ENCODE measurements at places on chromosomes 3 and 15. TPM values are rescaled to one million over a fixed set of nuclear protein-coding genes. Genes with fewer than 3 reads are reported as not detected.
A peak's percentile ranks its signal among the peaks of the same experiment; 100 is the strongest.

- peak; percentile 80 for DNase-seq
- no peak overlapping the region for H3K27ac ChIP-seq
- H3K27me3 ChIP-seq, result no peaks in the 10 kb centered on the region
Observed at GRCh38 chr3:43858294-43858701, 167.6 kb downstream of the ABHD5 start.

DNA sequence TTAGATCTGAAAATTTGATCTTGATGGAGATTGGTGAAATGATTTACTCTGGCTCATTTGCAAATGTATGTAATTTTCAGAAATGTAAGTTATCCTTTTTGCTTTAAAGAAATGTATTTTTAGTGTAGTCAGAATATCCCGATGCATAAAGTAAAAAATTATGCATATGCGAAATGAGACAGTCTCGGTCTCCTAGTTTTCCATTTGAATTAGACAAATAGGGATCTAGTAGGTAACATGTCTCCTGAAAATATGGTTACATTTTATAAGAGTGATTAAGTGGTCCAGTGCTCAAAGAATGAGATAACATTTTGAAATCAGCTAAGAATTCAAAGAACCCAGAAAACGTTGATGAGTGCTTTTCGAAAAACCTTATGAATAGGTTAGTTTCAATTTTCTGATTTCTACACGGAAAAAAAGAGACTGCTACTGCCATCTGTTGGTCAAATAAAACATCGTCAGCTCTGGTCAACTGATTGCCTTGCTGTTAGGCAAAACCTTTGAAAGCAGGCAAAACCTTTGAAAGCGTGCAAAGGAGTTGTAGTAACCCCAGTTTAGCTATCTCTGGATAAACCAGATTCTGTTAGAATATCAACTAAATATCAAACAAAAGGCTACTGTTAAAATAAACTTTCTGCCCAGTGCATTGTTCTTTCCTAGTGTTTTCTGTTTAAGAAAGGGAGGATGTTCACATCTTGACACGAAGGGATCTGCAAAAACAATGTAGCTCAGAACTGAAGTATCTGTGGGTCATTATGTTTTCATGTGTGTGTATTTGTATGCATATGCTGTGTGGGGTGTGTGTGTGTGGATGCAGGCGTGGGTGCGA, 59.3 kb upstream of the CHMP2B start:
- DNase-seq, result no peak
- H3K27ac ChIP-seq, result no peak overlapping the region
- H3K4me1 ChIP-seq, result no peaks in the 10 kb centered on the region
- peak overlapping the region; percentile 30 for H3K4me3 ChIP-seq

DNA sequence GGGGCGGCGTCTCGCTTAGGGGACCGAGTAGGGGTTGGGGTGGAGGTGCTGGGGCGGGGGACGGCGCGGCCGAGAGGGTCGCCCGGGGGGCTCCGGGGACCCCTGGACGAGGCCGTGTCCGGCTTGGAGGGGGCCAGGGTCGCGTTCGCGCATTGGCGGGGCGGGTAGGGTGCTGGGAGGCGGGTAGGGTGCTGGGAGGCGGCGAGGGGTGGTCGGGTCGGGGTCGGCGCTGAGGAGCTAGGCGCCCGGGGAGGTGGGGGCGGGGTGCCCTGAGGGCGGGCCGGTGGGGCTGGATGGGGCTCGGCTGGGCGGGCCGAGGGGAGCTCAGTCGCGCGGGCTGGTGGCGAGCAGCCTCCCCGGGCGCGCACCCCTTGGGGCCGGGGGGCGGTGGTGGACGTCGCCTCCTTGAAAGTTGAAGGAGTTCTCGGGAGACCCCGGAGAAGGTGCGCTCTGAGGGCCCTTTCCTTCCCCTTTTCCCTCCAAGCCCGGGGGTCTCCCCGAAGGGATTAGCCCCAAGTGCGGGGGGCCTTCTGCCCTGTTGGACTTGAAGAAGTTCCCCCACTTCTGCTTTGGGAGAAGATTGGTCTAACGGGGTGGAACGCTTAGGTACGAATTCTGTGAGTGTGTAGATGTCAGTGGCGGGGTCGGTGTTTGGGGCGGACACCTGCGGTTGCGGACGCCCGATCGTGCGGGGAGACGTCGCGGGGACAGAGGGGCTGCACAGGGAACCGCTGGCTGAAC, 543 bp downstream of the MEF2A start:
- DNase-seq, result no peak
- H3K4me3 ChIP-seq, result peak overlapping the region; percentile 88
- no peaks in the 10 kb centered on the region for H3K36me3 ChIP-seq
- H3K27ac ChIP-seq, result peak overlapping the region; percentile 99
- H3K27me3 ChIP-seq, result no peaks in the 10 kb centered on the region

DNA sequence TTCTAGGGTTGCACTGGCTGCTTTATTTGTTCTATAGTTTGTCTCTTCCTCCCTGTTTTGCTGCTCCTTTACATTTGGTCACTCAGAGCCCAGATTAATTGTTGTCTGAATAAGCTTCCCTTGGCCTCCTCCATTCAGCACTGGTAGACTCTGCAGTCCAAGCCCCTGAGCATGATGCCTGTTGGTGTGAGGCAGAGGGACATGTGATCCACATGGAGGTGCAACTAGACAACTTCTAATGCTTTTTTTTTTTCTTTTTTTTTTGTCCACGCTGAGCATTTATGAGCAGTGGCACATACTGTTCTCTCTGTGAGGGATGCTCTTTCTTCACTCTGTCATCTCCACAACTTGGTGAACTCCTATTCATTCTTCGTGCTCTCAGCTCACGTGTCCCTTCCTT, 167.3 kb upstream of the TBC1D5 start:
- no peak overlapping the region for H3K27ac ChIP-seq
- H3K27me3 ChIP-seq, result no peaks in the 10 kb centered on the region
- H3K36me3 ChIP-seq, result no peaks in the 10 kb centered on the region
- no peak overlapping the region for H3K4me3 ChIP-seq
- H3K4me1 ChIP-seq, result no peaks in the 10 kb centered on the region

GRCh38 chr15:47460795-47461573, 256.3 kb upstream of the SEMA6D start:
- no peaks in the 10 kb centered on the region for H3K4me1 ChIP-seq
- no peak overlapping the region for H3K27ac ChIP-seq
- H3K36me3 ChIP-seq, result no peaks in the 10 kb centered on the region
- H3K4me3 ChIP-seq, result no peak overlapping the region

DNA sequence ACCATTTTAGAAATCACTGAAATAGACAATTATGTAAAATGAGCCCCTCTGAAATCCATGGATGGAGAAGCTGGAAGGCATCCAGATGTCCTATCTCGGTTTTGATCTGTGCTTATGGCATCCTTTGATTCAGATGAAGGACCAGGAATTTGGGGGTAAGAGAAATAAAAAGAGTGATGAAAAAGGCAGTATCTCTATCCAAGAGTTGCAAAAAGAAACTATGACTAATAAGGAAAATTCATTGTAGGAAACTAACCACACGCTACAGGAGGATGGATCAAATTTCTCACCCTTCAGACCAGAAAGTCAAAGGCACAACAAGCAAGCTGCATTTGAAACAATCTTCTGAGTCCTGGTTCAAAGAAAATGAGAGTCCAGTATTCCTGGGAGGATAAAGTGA, 34.8 kb downstream of the SRGAP3 start:
- H3K27me3 ChIP-seq, result no peaks in the 10 kb centered on the region
- H3K36me3 ChIP-seq, result no peaks in the 10 kb centered on the region
- no peaks in the 10 kb centered on the region for H3K4me1 ChIP-seq
- no peak for DNase-seq

DNA sequence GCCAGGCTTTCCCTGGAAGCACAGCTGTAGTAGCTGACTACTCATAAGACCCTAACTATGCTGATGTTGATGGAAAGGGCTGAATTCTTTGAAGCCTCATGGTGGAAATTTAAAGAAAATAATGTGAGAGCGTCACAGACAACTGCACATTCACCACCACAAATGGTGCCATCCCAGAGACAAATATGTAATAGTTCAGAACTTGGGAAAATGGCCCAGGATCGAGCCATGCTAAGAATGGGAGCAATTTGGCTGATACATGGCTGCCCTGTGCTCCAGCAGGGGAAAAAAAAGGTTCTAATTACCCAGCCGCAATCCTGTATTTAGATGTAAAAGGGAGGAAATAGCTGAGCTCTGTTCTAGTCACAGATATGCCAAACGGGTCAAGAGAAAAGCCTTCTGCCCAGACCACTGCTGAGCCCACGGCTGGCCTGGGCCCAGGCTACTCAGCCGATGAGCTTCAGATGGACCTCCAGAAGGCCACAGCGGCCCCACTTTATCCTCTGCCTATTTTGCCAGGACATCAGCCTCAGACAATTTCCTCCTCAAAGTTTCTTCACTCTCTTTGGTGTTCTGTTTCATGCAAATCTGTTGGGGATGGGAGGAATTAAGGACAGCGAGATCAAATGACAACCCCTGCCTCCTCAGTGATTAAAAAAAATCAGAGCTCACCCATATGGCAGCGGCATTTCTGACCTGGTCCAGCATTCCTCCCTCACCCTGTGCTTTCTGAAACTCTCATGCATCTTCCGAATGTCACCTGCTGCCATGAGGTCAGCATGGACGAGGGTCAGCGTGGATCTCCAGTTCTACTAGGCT, 54.5 kb upstream of the MEX3B start:
- DNase-seq, result no peak
- H3K27ac ChIP-seq, result no peak overlapping the region
- H3K4me1 ChIP-seq, result no peaks in the 10 kb centered on the region
- no peak overlapping the region for H3K4me3 ChIP-seq
- no peaks in the 10 kb centered on the region for H3K27me3 ChIP-seq

DNA sequence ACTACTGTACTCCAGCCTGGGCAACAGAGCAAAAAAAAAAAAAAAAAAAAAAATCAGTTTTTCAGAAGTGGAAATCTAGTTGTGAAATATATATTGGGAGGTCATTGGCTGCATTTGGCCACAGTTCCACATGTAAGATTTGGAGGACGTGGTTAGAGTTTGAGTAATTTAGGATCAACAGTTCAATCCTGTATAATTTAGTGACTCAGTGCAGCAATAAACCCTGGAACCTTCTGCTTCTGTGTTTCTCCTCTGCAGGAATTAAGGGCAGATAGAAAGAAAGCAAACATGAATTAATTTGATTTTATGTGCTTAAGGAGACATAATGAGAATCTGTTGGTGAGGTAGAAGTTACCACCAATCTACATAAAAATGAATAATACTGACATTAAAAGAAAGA, 347.0 kb downstream of the PTPRG start:
- no peak overlapping the region for H3K4me3 ChIP-seq
- no peaks in the 10 kb centered on the region for H3K36me3 ChIP-seq
- H3K27me3 ChIP-seq, result no peaks in the 10 kb centered on the region

DNA sequence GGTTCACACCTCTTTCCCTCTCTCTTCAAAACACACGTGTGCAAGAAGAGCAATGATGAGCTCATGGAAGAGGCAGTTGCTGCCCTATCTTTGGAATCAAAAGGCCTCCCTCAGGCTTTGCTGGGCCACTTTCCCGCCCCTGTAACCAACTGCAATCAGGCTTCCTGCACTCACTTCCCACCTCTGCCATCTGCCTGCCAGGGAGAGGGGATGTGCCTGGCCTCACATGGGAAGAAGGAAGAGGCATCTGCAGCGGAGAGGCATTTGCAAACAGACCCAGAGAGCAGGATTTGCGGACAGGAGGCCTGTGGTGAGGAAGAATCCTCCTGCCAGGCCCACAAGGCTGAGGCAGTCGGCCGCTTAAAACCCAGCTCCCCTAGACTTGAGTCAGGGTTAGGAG, 175.6 kb upstream of the ATP10A start:
- H3K36me3 ChIP-seq, result no peaks in the 10 kb centered on the region
- H3K27me3 ChIP-seq, result no peaks in the 10 kb centered on the region
- no peak for DNase-seq
- no peak overlapping the region for H3K27ac ChIP-seq
- H3K4me3 ChIP-seq, result no peak overlapping the region
- no peaks in the 10 kb centered on the region for H3K4me1 ChIP-seq

- no peaks in the 10 kb centered on the region for H3K4me1 ChIP-seq
- no peak for DNase-seq
- no peaks in the 10 kb centered on the region for H3K27me3 ChIP-seq
- no peak overlapping the region for H3K4me3 ChIP-seq
- peaks cover 45% of the 10 kb centered on the region for H3K36me3 ChIP-seq
- no peak overlapping the region for H3K27ac ChIP-seq
Observed at GRCh38 chr15:48447657-48448056, 116.4 kb downstream of the DUT start.

GRCh38 chr15:46326173-46326572, 691.3 kb downstream of the SQOR start:
- no peak overlapping the region for H3K27ac ChIP-seq
- H3K4me1 ChIP-seq, result no peaks in the 10 kb centered on the region
- no peaks in the 10 kb centered on the region for H3K36me3 ChIP-seq

DPPA2 gene
- not detected for total RNA-seq

DNA sequence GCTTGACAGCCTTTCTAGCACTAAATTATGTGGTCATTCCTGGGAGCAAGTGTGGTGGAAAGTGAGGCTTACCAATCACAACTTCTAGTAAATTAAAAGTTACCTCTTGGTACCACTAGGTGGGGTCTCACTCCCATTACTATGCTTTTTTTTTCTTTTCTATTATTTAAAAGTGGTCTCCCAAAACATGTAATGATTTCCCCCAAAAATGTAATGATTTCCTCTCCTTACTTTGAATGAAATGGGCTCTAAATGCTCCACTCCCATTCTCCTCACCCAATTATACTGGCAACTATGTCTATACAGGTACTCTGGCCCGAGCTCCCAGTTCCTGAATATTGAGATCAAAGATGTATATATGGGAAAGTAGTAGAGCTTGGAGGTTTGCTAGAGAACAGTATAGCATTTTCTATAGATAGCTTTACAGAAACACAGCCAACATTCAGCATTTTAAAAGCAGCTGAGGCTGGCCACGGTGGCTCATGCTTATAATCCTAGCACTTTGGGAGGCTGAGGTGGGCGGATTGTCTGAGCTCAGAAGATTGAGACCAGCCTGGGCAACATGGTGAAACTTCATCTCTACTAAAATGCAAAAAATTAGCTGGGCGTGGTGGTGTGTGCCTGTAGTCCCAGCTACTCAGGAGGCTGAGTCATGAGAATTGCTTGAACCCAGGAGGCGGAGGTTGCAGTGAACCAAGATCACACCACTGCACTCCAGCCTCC, 70.9 kb downstream of the DCUN1D1 start:
- H3K36me3 ChIP-seq, result peaks cover 42% of the 10 kb centered on the region
- no peak for DNase-seq
- H3K27me3 ChIP-seq, result no peaks in the 10 kb centered on the region
- H3K4me1 ChIP-seq, result peaks cover 5% of the 10 kb centered on the region

- no peaks in the 10 kb centered on the region for H3K36me3 ChIP-seq
- no peak overlapping the region for H3K27ac ChIP-seq
- H3K4me1 ChIP-seq, result peaks cover 2% of the 10 kb centered on the region
- H3K27me3 ChIP-seq, result no peaks in the 10 kb centered on the region
- no peak overlapping the region for H3K4me3 ChIP-seq
Observed at GRCh38 chr3:127450331-127450730, 140.2 kb downstream of the TPRA1 start.

DNA sequence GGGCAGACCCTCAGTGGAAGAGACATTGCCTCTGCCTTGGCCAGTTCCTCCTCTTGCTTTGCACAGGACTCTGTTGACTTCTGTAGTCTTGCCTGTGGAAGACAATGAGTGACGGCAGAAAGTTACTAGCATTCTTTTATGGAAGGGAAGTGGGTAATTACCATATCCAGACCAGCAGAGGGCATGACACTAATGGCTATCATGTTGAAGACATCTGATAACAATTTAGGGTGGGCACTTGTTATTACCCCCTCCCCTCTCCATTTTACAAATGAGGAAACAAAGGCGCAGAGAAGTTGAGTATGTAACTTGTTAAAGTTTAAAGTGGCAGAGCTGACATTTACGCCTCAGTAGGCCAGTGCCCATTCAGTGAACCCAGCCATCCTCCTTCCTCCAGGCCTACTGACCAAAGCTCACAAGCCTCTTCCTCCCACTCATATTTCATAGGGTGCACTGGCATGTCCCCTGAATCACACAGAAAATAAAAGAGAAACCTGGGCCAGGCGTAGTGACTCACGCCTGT, 48.2 kb upstream of the FMN1 start:
- peak; percentile 42 for DNase-seq
- H3K27ac ChIP-seq, result no peak overlapping the region
- H3K4me3 ChIP-seq, result no peak overlapping the region
- no peaks in the 10 kb centered on the region for H3K27me3 ChIP-seq
- no peaks in the 10 kb centered on the region for H3K4me1 ChIP-seq
- H3K36me3 ChIP-seq, result no peaks in the 10 kb centered on the region
